ENCODE measurements at places on chromosomes 6 and 20.

- no peak for DNase-seq
These were observed 127.3 kb downstream of the FLRT3 start for GRCh38 chr20:14210146-14210545.

- no peak for DNase-seq
These were observed 55.5 kb downstream of the CYB5R4 start for GRCh38 chr6:83914953-83915352.

DNA sequence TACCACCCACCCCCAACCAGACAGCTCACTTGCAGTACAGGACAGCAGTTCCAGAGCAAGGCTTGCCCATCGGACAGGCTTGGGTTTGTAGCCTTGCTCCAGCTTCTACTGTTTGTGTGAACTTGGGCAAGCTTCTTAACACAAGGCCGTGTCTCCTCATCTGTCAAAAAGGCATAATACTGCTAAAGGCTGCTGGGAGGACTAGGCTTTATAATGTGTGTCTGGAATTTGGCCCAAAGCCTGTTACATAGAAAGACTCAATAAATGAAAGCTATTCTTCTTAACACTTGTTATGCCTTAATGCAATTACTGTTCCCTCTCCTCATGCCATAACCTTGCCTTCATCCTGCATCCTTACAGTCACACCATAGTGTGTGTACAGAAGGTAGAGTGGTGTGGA, 43.4 kb downstream of the LYRM4 start:
- no peak for DNase-seq

GRCh38 chr6:160386869-160387530, 38.8 kb downstream of the SLC22A3 start:
- peak; percentile 2 for DNase-seq

- no peak for DNase-seq
These were observed 169.7 kb downstream of the HAO1 start for GRCh38 chr20:7770578-7770977.

DNA sequence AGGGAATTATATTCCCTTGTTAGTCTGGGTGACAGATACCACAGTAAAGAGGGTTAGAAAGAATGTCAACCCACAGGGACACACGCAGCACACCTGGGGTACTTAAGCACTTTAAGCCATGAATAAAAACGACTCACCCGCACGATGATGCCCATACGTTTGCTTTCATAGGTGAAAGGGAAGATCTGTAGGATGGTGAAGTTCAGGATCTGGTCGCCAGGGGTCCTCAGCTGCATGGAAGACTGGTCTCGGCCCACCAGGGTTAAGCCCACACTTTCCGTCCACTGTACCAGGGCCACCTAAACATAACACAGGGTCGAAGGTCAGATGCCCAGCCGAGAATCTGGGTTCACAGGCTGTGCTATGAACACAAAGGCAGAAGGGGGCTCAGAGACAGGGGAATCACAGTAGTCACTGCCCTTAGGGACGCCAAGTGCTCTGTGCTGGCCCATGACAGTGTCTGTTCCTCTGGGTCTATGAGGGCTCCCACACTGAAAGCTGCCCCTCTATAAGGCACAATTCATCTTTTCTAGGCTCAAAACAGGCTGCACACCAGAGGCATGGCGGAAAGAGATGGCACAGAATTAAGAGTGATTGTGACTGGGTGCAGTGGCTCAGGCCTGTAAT, 96.8 kb upstream of the NFATC2 start:
- peak; percentile 76 for DNase-seq

GRCh38 chr6:107698146-107698545, 126.0 kb downstream of the SCML4 start:
- no peak for DNase-seq

DNA sequence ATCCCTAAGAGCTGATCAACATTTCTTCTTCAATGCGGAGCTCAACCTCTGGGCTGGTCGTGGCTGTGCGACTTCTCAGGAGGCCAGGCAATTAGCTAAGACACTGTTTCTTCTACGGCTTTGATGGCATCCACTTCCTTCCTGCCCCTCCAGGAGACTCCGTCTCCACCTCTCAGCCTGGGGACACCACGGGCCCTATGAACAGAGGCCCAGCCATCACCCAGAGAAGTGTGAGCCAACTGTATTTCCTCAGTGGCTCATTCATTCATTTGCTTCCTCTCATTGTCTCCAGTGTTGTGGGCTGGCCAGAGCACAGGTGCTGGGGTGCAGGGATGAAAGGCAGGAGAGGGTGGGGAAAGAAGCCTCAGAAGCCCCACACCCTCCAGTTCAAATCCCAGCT, 51.8 kb upstream of the APCDD1L start:
- no peak for DNase-seq

GRCh38 chr6:10862361-10862760, 19.5 kb downstream of the GCM2 start:
- DNase-seq: peak; percentile 82

Data from kidney (tissue), 22 donors.